ENCODE measurements at places on chromosomes 11 and 22.

DNA sequence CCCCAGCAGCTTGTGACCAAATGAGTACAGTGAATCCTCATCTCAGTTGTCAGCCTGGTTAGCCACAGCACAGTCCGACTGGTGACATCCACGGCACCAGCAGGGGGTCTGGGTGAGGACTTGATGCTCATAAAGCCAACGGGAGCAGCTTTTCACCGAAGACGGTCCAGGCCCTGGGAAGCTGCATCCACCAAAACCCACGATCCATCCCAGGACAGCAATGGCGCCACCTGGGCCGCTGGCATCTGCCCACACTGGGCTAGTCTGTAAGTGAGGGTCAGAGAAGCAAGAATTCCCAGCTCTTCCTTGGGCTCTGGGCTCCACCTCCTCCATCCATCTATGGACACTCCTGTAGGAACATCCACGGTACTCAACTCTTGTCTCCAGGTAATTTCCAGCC lies 25.1 kb upstream of the FXYD6 start:
- DNase-seq: no peak

- no peak for DNase-seq
Measured at GRCh38 chr22:41911001-41911611, 3.8 kb downstream of the SHISA8 start.

DNA sequence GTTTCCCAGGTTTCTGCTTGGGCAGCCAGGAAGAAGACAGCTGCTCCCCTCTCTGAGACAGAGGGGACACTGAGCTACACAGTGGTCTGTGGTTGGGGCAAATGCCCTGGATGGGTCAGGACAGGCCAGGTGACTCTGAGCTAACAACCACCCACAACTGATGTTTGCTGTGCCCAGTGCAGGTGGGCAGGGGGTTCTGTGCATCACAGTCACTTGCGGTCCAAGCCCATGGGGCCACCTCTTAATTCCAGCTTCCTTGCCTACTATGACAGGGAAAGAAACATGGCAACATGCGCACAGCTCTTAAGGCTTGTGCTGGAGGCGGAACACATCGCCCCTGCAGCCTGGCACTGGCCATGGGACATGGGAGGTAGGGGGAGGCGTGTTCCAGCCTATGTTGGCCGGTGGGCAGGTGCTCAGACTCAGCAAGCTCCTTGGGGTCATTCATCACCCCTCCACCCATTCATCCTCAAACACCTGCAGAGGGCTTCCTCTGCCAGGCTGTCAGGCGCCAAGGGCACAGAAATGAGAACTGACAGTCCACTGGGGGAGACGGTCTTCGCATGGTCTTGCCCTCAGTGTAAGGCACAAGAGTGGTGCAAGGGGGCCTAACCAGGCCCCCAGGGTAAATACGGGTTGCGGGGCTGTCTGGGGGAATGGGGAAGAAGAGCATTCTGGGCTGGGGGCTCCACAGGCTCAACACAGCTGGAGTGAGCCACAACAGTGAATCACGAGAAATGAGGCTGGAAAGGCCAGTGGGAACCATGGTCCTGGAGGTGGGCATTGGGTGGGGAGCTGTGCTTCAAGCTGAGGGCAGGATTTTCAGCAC lies 55.6 kb downstream of the ARFGAP3 start:
- DNase-seq: no peak

DNA sequence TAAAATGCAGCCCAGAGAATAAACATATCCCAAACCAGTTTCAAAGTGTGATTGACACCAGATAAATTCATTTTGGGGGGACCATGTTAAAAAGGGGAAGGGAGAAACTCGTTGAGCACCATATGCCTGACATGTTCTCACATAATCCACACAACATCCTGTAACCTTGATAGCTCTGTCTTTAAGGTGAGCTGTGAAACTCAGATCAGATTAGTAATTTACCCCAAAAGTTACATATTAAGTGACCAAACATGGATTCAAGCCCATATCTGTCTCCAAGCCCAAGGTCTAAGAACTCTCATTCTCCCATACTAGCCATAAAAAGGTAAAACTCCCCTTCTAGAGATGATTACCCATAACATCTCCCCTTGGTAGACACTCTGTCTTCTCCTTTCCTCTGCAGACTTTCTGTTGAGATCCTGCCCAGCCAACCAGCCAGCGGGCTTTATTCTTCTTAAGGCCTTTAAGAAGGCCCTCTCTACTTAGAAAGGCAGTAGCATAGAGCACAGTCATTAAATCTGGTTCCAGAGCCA lies 150.7 kb downstream of the CCDC34 start:
- no peak for DNase-seq

- DNase-seq: no peak
Measured at GRCh38 chr11:68889948-68890446, 13.6 kb downstream of the MRPL21 start.

GRCh38 chr11:46978005-46978491 lies 41.5 kb downstream of the CSTPP1 start:
- DNase-seq: no peak

DNA sequence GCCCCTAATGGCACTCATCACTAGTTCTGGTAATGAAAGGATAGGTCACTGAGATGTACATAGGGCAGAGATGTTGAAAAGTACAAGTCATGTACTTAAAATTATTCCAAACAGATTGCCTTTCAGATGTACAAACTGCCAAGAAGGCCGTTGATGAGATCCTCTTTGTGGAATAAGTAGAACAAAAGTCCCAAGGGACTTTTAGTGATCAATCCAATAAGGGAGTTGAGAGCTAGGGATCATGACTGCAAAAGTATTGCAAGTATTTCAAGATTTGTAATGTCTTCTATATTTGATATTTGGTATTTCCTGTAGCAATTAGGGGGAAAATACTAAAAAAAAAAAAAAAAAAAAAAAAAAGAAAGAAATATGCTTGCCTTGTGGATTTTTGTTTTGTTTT lies 82.2 kb downstream of the ATG16L2 start:
- DNase-seq: no peak
